ENCODE measurements at places on chromosomes 11 and 22.

GRCh38 chr22:11598492-11599440, 3929.2 kb upstream of the OR11H1 start:
- no peak for DNase-seq

DNA sequence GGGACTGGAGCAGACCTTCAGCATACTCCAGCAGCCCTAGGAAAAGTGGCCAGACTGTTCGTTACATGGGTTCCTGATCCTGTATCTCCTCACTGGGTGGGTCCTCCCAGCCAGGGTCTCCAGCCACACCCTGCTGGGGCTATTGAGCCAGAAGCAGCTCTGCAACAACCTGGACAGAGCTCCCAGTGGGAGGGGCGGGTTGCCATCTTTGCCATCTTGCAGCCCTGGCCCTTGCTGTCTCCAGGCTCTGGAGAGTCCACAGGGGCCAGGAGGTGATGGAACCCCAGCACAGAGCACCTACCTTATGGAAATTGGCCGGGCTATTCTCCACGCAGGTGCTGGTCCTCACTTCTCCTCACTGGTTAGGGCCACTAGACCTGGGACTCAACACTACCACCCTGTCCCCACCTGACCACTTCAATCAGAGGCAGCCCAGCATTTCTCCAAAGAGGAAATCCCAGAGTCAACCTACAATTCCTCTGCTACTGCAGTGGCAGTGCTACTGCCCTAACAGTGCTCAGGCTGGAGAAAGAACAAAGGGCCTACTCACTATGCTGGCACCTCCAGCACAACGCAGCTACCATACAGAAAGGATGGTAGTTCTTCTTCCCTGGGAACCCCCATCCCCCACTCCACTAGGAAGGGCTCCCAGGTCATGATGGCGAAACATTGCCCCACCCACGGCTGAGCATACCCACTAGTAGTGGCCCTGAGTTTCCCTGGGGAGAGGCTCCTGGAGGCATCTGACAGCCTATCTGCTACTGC, 290.2 kb upstream of the NCAM1 start:
- no peak for DNase-seq

GRCh38 chr11:4539603-4540219, 5.3 kb upstream of the OR52M1 start:
- peak; percentile 81 for DNase-seq

- no peak for DNase-seq
Measured at GRCh38 chr11:102497061-102497460, 33.5 kb downstream of the MMP7 start.

DNA sequence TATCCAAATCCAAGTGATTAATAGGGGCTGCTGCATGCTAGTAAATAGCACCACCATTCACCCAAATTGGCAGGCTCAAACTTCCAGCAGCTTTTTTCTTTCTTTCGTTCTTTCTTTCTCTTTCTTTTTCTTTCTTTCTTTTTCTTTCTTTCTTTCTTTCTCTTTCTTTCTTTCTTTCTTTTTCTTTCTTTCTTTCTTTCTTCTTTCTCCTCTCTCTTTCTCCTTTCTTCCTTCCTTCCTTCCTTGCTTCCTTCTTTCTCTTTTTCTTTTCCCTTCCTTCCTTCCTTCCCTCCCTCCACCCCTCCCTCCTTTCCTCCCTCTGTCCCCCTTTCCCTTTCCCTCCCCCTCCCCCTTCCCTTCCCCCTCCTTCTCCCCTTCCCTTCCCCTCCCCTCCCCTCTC, 81.5 kb downstream of the PDE3B start:
- no peak for DNase-seq

- DNase-seq, result no peak
Measured at GRCh38 chr11:102936864-102937509, 18.5 kb downstream of the MMP13 start.

DNA sequence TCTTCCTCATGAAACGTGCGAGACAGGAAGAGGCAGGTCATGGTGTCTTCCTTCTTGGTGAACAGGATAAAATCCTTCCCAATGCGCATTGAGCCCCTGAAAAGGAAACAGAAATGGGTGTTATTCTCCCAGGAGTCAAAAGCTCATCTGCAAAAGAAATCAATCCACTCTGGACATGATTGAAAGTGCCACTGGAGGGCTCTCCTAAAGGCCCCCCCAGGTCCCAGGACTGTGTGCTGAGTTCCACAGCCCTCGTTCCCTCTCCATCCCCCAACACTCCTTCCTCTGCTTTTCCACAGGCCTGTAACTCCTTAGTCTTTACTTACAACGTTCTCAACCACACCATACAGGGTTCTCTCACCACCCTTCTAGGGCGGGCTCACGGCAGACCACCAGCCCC, 22.2 kb downstream of the MORC2 start:
- no peak for DNase-seq

- peak; percentile 42 for DNase-seq
Measured at GRCh38 chr11:67648796-67649613, 1.5 kb downstream of the ACY3 start.

GRCh38 chr11:121651257-121651605, 198.5 kb upstream of the SORL1-AS1 start:
- DNase-seq, result no peak

- no peak for DNase-seq
Measured at GRCh38 chr11:73854680-73855079, 22.0 kb downstream of the COA4 start.

GRCh38 chr11:33687733-33688479, 12.7 kb downstream of the C11orf91 start:
- DNase-seq, result peak; percentile 84

GRCh38 chr22:46748908-46749675, 11.0 kb upstream of the CERK start:
- DNase-seq, result no peak

GRCh38 chr11:14583252-14584034, 60.2 kb upstream of the PDE3B start:
- peak; percentile 50 for DNase-seq

DNA sequence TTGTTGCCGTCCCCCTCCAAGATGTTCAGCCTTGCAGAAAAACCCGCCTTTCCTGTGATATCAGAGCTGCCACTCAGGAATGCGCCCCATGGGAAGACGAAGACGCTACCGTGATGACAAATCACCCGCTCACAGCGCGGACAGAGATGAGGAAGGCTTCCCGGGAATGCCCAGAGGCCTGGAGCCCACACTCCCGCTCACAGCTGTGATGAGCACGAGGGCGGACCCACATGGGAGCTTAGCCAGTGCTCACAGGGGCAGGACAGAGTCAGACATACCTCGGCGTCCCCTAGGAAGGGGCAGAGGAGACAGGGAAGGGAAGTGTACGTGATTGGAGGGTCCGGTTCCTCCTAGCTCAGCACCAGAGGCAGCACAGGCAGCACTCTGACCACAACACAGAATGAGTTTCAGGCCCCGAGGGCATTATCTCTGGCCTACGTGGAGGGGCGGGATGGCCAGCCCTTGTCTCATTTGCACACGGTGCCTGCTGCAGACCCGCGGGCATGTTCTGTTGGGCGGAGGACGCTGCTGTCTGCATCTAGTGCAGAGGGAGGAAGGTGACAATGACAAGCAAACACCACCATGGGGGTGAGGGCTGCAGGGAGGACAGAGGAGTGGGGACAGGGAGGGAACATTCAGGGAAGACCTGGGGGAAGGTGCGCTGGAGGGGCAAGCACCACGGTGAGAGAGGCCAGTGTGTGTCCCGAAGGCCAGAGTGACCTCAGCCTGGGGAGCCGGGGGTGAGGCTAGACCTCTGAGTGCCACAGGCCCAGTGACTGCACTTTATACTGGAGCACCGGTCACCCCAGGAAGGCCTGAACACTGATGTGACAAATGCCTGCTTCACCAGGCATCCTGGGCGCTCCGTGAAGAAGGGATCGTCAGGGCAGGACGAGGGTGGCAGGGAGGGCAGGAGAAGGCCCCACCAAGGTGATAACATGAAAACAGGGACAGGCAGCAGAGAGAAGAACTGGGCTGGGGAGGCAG, 79.6 kb downstream of the CELSR1 start:
- DNase-seq, result no peak

DNA sequence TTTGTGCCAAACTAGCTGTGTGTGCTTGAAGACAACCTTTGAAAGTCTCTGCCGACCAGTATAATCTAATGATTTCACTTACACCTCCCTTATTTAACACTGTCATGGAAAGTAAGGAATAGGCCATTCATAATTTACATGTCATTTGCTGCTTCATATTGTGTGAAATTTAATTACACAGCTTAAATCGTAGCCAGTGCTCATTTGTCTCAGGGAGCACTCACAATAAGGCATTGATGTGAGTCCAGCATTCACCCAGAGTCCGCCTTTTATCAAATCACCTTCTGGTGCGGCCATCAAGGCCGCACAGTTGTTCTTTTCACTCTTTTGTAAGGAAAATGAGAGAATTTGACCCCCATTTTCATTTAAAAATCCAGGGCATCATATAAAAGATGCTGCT, 46.9 kb downstream of the PAX6 start:
- no peak for DNase-seq

DNA sequence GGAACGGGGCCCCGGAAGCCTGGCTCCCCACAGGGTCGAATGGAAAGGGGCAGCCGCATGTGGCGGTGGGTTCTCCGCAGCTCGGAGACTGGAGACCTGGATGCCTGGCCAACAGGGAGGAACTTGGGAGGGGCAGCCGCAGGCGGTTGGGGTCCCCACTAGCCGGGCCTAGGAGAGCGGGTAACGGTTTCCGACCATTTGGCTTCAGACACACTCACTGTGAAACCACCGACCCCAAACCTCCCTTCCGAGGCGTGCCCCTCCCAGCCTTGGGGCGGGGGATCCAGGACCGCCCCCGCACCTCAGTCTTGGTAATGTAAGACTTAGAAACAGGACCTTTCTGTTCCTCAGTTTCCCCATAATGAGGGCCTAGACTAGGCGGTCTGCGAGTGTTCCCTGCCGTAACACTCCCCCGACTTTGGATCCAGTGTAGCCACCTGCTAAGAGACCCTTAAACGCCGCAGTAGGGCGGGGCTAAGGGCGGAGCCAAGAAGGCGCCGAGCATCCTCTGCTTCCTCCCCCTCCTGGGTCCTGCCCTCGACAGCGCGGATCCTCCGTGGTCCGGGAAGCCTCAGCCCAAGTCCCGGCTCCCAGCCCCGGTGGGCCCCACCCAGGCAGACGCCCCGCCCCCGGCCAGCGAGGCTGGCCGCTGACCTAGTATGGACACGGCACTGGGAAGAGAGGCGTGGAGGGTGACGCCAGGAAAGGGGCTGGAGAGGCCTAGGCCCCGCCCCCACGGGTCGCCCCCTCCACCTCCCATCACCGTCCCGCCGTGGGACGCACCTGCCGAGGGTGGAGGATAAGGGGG, 1.8 kb upstream of the RASGRP2 start:
- DNase-seq, result peak; percentile 89

GRCh38 chr11:61080986-61081590, 21.2 kb upstream of the CD5 start:
- DNase-seq, result no peak

DNA sequence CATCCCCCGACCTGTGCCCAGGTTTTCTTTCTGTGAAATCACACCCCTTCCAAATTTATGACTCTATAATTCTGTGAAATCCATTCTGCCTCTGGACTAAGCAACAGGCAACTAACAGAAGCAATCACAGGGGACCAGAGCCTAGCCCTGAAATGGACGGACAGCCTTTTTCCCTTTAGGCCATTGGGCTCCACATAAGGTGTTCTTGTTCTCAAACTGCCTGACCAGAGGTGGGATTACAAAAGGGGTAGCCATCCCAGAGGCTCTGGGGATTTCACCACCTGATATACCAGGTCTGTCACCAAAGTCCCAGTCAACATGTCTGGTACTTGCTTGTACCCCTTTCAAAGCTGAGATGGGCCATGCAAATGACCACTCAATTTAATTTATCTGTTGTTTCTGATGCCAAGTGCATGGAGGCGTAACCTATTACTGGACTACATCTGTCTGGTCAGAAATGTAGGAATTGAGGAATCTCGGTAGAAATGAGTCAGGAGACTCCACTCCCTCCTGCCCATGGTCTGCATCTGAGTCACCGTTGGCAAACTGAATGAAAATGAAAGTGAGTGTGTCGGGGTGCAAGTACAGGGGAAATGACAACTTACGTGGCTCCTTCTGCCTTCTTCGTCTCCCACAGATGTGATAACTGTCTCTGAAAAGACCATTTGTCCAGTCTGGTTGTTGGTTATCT, 10.2 kb downstream of the DKK3 start:
- DNase-seq, result no peak
